ENCODE measurements at places on chromosomes 5 and 9. TPM values are rescaled to one million over a fixed set of nuclear protein-coding genes. Genes with fewer than 3 reads are reported as not detected.

DNA sequence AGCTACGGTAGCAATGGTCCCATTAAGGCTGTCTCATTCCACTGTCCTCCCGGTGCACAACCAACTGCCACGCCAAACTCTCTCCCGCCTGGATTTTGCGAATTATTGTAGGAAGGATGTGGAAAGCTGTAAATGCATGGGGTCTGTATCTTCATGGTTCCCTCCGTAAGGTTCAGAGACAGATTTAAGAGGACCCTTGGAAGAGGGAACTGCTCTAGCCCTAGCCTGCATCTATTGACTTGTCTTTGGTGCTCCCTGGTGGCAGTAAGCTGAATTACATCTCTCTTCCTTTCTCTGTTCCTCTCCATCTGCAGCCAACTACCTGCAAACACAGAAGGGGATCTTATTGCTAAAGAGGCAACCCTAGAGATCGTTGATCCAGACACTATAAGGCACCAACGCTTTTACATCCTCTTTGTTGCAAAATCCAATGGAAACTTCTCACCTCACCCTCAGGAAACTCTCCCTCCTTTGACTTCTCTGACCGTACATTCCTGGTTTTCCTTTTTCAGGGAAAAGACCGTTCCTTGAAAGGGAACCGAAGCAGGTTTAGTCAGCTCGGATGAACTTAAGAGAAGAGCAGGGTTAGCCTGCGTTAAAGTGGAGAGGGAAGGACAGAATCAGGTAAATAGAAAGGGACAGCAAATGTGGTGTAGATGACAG, 11.9 kb downstream of the CAPSL start:
- no peak overlapping the region for H3K27ac ChIP-seq
- peaks cover 7% of the 10 kb centered on the region for H3K27me3 ChIP-seq
- no peaks in the 10 kb centered on the region for H3K36me3 ChIP-seq

GRCh38 chr5:33205727-33206410, 234.9 kb upstream of the TARS1 start:
- H3K27ac ChIP-seq: no peak overlapping the region
- no peaks in the 10 kb centered on the region for H3K27me3 ChIP-seq

GRCh38 chr9:135508211-135508820, 7.8 kb downstream of the MRPS2 start:
- peaks cover 15% of the 10 kb centered on the region for H3K36me3 ChIP-seq
- no peak for DNase-seq
- peaks cover 6% of the 10 kb centered on the region for H3K27me3 ChIP-seq
- H3K4me1 ChIP-seq: peaks cover 8% of the 10 kb centered on the region
- H3K4me3 ChIP-seq: no peak overlapping the region
- H3K27ac ChIP-seq: no peak overlapping the region

GRCh38 chr5:94094793-94095441, 353.5 kb upstream of the POU5F2 start:
- no peak for DNase-seq
- H3K4me3 ChIP-seq: no peak overlapping the region
- H3K27ac ChIP-seq: no peak overlapping the region
- H3K36me3 ChIP-seq: peaks cover 15% of the 10 kb centered on the region
- no peaks in the 10 kb centered on the region for H3K4me1 ChIP-seq

GRCh38 chr5:64682608-64683007, 7.7 kb upstream of the SHISAL2B start:
- peaks cover 16% of the 10 kb centered on the region for H3K27me3 ChIP-seq
- no peak overlapping the region for H3K27ac ChIP-seq
- H3K4me1 ChIP-seq: no peaks in the 10 kb centered on the region
- no peaks in the 10 kb centered on the region for H3K36me3 ChIP-seq

DNA sequence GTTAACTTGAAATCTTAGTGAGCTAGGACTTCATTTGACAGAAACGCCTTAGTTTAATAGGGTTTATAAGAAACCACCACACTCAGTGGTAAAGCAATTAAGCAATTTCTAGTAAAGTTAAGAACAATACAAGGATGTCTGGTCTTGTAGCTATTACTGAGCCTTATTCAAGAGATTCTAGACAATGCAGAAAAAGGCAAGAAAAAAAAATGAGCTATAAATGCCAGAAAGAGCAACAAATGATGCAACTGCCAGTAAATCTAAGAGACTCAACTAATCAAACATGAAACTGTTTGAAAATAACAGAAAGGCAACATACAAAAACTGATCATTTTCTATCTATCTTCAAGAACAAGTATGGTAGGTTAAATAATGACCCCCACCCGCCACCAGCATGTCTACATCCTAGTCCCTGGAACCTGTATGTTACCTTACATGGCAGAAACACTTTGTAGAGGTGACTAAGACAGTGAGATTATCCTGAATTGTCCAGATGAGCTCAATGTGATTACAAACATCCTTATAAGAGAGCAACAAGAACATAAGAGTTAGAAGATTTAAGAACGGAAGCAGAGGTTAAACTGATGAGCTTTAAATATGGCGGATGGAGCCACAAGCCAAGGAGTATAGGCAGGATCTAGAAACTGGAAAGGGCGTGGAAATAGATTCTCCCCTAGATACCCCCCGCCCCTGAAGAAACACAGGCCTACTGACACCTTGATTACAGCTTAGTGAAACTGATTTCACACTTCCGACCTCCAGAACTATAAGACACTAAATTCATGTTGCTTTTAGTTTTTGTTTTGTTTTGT, 93.0 kb downstream of the SUSD1 start:
- H3K4me1 ChIP-seq: peaks cover under 1% of the 10 kb centered on the region
- no peak overlapping the region for H3K4me3 ChIP-seq
- H3K27me3 ChIP-seq: no peaks in the 10 kb centered on the region
- peaks cover 11% of the 10 kb centered on the region for H3K36me3 ChIP-seq
- DNase-seq: no peak

DNA sequence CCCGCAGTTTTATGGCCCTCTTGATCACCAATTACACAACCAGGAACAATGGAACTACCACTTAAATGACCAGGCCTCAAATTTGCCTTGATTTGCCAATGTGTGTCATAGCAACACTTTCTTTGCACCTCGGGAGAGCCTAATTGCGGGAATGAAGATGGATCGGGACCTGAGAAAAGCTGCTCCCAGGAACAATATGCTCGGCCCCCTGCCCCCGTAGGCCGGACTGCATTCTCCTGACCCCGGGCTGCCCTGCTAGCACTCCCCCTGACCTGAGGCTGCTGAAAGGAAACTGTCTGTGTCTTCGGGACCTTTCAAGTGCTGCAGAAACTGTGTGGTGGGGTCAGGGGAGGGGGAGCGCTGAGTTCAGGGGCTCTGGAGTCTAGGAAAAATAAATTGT, 294.3 kb upstream of the IRX1 start:
- DNase-seq: no peak
- H3K36me3 ChIP-seq: no peaks in the 10 kb centered on the region
- no peaks in the 10 kb centered on the region for H3K4me1 ChIP-seq
- no peak overlapping the region for H3K4me3 ChIP-seq

DNA sequence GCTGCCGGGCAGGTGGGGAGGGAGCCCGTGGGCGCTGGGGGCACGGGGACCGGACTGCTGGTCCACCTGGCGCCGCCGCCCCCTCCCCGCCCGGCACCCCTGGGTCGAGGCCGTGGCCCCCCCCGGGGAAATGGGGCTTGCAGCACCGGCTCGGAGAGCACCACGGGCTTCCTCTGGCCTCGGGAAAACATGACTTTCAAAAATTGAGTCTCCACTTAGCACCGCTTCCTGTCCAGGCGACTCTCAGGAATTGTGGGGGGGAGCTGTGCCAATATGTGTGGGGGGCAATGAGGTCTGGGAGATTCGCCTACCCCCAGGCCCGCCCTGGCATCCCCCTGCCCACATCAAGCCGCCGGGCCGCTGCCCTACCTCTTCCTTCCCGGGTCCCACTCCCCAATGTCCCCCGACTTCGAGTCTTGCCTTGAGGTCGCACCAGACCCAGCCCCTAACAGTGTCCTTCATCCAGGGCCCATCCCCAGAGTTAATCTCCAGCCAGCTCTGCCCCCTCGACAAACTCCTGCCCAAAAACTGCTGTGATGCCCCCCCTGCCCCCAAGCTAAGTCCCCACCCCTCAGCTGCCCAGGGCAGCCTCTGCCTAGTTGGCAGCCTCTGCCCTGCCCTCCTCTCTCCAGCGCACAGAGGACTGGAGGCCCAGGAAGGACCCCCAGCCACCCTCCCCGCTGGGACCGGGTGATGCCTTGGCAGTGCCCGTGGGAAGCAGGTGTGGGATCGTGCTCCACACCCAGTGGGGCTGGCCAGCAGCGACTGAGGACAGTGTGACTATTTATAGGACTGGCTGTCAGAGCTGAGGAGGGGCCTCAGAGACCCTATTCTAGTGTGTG, 3.9 kb downstream of the EGFL7 start:
- peaks cover 15% of the 10 kb centered on the region for H3K27me3 ChIP-seq
- DNase-seq: no peak
- peaks cover 2% of the 10 kb centered on the region for H3K4me1 ChIP-seq
- peak overlapping the region; percentile 66 for H3K4me3 ChIP-seq

GRCh38 chr9:3793971-3794383, 268.2 kb upstream of the RFX3 start:
- no peak overlapping the region for H3K4me3 ChIP-seq
- peaks cover 2% of the 10 kb centered on the region for H3K27me3 ChIP-seq
- H3K36me3 ChIP-seq: no peaks in the 10 kb centered on the region
- no peak overlapping the region for H3K27ac ChIP-seq

DNA sequence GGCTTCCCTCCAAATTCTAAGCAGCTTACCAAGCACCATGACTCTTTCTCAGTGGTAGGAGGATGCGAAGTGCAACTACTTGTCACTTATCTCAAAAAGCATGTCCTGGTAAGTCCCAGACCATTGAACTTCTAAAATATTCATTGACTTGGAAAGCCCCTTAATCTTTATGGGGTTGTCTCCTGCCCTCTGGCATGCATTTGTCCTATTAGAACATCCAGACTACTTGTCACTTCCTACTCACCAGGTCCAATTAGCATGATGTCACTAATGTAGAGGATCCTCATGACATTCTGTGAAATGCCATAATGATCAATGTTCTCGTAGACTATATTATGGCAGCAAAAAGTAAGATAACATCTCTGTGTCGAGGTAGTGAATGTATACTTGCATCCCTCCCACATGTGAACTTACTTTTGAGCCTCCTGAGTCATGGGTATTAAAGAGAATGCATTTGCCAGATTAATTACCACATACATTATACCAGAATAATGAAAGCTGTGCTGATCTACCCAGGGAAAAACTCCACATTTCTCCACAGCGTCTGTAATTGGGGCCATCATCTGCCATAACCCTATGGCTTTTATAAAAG, 63.5 kb upstream of the RAD23B start:
- no peaks in the 10 kb centered on the region for H3K36me3 ChIP-seq
- no peak overlapping the region for H3K4me3 ChIP-seq
- DNase-seq: no peak
- peaks cover 2% of the 10 kb centered on the region for H3K4me1 ChIP-seq

- DNase-seq: peak; percentile 96
- no peak within 1 kb of the TSS for H3K27ac ChIP-seq
- peak within 1 kb of the TSS; percentile 88 for H3K4me3 ChIP-seq
Measured at GRCh38 chr5:10441083-10441991, at the start of gene ROPN1L. TSS of gene ROPN1L (plus strand) at chr5:10441879. CDS start at chr5:10442168, 289 bp downstream.

GRCh38 chr9:82201196-82201595, 212.6 kb downstream of the SPATA31D1 start:
- no peak overlapping the region for H3K4me3 ChIP-seq
- no peak for DNase-seq
- H3K27ac ChIP-seq: no peak overlapping the region
- no peaks in the 10 kb centered on the region for H3K4me1 ChIP-seq
- no peaks in the 10 kb centered on the region for H3K27me3 ChIP-seq
- no peaks in the 10 kb centered on the region for H3K36me3 ChIP-seq

DNA sequence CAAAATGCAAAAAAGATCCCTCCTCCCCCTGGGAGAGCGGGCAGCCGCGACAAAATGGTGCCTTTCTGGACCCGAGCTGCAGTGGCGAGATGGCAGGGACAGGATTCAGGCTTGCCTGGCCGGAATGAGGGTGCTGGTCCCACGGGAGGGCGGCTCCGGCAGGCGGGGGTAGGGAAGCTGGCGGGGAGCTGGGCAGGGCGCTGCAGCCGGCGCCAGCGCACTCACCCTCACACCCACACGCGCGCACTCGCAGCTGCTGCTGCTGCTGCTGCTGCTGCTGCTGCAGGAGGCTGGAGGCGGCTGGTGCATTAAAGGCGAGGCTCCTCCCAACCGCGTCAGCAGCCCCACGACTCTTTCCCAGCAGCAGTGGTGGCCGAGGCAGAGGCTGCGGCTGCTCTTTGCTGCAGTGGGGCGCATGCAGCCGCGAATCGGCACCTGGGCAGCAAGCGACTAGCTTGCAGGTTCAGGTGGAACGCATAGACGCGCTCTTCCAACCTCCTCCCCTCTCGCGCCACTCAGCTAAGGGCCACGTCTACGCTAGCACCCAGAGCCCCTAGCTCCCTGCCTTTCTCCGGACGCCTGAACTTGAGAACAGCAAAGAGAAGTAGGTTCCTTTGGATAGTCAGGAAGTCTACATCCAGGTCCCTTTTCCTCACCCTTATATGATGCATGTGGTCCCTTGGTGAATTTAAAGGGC, at the start of gene PPP2R2B:
PPP2R2B (minus strand) TSS at position 282 of the 697 bp plus-strand sequence.
- no peaks in the 10 kb centered on the region for H3K36me3 ChIP-seq
- H3K4me3 ChIP-seq: peak within 1 kb of the TSS; percentile 85
- H3K27me3 ChIP-seq: peaks cover 46% of the 10 kb centered on the region
- peak; percentile 74 for DNase-seq
- H3K4me1 ChIP-seq: peaks cover 9% of the 10 kb centered on the region

DNA sequence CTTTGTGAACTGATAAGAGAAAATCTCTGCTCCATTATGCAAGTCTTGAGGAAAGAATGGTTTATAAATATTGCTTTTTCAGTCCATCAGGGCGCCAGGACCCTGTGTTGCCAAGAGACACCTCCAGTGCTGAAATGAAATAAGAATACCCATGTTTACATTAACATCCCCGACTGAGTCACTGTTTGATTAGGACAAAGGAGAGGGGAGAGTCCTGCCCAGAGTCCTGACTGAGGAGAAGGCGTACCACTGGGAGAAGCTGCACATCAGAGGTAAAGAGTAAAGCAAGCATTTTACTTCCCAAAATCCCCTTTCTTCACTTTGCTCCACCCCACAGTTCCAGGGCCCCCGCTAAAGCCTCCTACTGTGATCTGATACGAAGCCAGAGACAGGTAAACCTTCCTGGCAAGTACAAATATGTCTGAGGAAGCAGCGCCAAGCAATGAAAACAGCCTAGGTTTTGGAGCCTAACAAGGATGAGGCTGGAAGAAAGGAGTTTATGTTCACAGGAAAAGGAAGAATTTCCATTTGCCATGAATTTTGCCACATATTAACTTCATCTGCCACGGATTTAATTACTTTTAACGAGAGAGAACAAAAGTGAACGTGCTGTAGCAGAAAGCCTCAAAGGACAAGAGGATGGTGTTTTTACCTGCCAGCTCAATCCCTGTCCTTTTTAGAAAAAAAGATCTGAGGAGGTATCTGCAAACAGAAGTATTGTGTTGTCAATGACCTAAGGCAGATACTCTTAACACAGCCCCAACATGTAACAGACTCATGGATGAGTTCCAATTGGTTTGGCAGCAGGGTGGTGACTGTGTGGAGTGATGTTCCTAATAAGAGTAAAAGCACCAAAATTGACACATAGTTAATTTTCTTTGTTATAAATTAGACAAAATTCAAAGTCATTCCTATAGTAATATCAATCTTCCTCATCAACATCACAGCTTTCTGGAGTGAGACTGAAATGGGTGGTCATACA, 209.4 kb upstream of the TLE4 start:
- H3K27me3 ChIP-seq: peaks cover 4% of the 10 kb centered on the region
- no peak for DNase-seq
- H3K36me3 ChIP-seq: no peaks in the 10 kb centered on the region
- no peak overlapping the region for H3K27ac ChIP-seq
- no peak overlapping the region for H3K4me3 ChIP-seq
- H3K4me1 ChIP-seq: no peaks in the 10 kb centered on the region

Gene SMIM32
- not detected for total RNA-seq

Gene HACD4
- total RNA-seq: 2.8 TPM

Gene HMCN2
- not detected for total RNA-seq

Gene PLPP1
- 29.7 TPM for total RNA-seq

Gene PHF24
- 0.57 TPM for total RNA-seq

Gene TAF11L5
- not detected for total RNA-seq

Gene GPR21
- total RNA-seq: 1.0 TPM

Gene BNC2
- not detected for total RNA-seq

Gene AFF4
- total RNA-seq: 32.3 TPM

Gene WNK2
- 2.7 TPM for total RNA-seq

Gene PFN3
- not detected for total RNA-seq

All from activated CD4-positive, alpha-beta T cell treated with anti-CD3 and anti-CD28 coated beads, Interleukin-2, amount 10 ng/mL, durations not matched to agents 24 days and 14 days (primary cell).